Stimulated activated CD4-positive, alpha-beta T cell treated with anti-CD3 and anti-CD28 coated beads, Interleukin-15, amount 100 ng/mL, for 24 hours (primary cell): ENCODE measurements at places on chromosomes 16 and 17.
A peak's percentile ranks its signal among the peaks of the same experiment; 100 is the strongest.

- no peak for DNase-seq
Observed at GRCh38 chr17:34653511-34653910, 74.1 kb downstream of the TMEM132E start.

DNA sequence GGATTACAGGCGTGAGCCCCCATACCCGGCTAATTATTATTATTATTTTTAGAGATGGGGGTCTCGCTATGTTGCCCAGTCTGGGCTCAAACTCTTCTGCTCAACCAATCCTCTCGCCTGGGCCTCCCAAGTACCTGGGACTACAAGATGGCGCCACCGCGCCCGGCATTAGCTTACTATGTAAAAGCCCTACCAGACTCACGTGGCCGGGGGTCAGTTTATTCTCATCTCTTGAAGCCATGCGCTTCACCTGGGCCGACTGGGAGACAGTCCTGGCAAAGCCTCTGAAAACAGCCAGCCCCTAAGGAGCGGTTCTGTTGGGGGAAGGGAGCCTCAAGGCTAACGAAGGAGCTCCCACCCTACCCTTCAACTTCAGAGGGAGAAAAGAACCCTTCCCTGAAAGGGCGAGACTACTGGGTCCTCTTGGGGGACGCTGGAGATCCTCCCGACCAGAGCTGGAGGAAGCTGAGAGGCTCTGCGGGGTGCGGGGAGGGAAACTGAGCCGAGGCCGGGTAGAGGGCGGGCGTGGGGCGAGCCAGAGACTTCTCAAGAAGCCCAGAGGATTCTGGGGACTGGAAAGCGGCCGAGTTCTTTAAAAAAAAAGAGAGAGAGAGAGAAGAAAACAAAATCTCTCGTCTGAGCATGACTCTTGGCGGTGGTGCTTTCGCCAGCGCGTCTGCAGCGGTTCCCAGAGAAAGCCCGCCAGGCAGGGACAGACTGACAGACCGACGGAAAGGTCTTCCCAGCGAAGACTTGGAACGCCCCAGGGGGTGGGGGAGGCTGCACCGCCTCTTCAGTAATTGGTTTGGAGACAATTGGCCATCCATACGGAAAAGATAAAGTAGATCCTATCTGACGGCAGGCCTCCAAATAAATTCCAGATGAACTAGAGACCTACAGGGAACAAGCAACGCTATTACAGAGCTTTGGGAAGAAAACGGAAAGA, 5.6 kb upstream of the TUBG2 start:
- DNase-seq: no peak

DNA sequence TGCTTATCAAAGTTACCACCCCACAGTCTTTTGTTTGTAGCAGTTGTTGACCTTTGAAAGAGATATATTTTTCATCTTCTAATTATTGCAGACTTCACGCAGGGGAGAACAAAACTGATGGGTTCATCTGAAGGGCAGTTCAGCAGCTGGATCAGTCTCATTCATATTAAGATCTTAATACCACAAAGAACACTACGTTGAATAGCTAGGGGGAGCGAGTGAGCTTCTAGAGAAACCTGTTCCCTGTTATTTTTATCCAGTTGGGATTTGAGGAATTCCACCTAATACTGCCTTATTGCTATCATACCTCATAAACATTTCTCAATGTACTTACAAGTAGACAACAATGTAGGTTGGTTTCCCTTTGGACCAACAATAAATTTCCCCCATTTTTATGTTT, 306.1 kb upstream of the KIF2B start:
- no peak for DNase-seq

GRCh38 chr17:50564916-50565315, 4.4 kb downstream of the CACNA1G start:
- DNase-seq: no peak

- peak; percentile 25 for DNase-seq
Observed at GRCh38 chr16:72013389-72013788, 4.8 kb downstream of the DHODH start.

DNA sequence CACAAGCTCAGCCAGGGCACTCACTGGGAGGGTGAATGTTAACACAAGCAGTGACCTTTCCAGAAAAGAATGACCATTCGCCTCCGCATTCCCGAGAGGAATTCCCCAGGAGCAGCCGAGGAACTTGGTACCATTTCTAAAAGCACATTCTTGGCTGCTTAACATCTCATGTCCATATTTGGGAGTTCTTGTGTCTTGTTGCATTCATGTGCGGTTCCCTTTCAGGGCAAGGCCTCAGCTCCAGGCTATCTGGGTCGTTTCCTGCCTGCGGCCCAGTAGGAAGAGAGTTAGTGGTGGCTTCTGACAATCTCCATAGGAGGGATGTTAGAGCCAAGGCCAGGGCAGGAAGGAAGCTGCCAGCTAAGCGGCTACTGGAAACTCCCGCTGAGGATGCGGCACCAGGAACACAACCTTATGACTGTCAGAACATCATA, 27.8 kb upstream of the MEAK7 start:
- DNase-seq: no peak
